ENCODE measurements at places on chromosomes 1 and 21. TPM values are rescaled to one million over a fixed set of nuclear protein-coding genes. Genes with fewer than 3 reads are reported as not detected.
A peak's percentile ranks its signal among the peaks of the same experiment; 100 is the strongest.

- H3K27ac ChIP-seq: no peak overlapping the region
- H3K36me3 ChIP-seq: no peaks in the 10 kb centered on the region
- H3K4me1 ChIP-seq: no peaks in the 10 kb centered on the region
- no peak overlapping the region for H3K4me3 ChIP-seq
- no peaks in the 10 kb centered on the region for H3K27me3 ChIP-seq
- no peak for DNase-seq
These were observed 10.6 kb upstream of the NUCKS1 start for GRCh38 chr1:205760606-205761005.

- H3K4me1 ChIP-seq: peaks cover 21% of the 10 kb centered on the region
- peak overlapping the region; percentile 81 for H3K4me3 ChIP-seq
- H3K36me3 ChIP-seq: no peaks in the 10 kb centered on the region
- H3K27ac ChIP-seq: peak overlapping the region; percentile 88
These were observed 1.2 kb upstream of the RWDD3 start for GRCh38 chr1:95232646-95233318.

GRCh38 chr1:26046246-26047095 is 553 bp upstream of the SLC30A2 start:
- no peaks in the 10 kb centered on the region for H3K36me3 ChIP-seq
- peak overlapping the region; percentile 53 for H3K4me3 ChIP-seq
- peak; percentile 87 for DNase-seq
- H3K27me3 ChIP-seq: no peaks in the 10 kb centered on the region

DNA sequence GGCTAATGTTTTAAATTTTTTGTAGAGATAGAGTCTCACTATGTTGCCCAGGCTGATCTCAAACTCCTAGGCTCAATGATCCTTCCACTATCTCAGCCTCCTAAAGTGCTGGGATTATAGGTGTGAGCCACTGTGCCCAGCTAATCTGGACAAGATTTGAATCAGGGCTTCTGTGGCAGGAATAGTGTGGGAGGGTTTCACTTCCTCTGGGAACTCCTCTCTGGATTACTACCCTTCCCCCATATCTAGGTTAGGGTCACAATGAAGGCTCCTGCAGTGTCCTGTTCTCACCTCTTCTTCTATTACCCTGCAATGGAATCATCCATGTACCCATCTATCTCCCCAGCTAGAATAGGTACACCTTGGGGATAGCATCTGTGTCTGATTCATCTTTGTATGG is 133.6 kb upstream of the RAB4A start:
- H3K36me3 ChIP-seq: no peaks in the 10 kb centered on the region
- H3K4me1 ChIP-seq: no peaks in the 10 kb centered on the region
- DNase-seq: no peak
- H3K27me3 ChIP-seq: no peaks in the 10 kb centered on the region
- no peak overlapping the region for H3K4me3 ChIP-seq

GRCh38 chr1:150579945-150580642 is 684 bp upstream of the MCL1 start:
- H3K36me3 ChIP-seq: peaks cover 10% of the 10 kb centered on the region
- peak overlapping the region; percentile 92 for H3K4me3 ChIP-seq
- H3K27ac ChIP-seq: peak overlapping the region; percentile 100
- DNase-seq: no peak
- no peaks in the 10 kb centered on the region for H3K27me3 ChIP-seq
- H3K4me1 ChIP-seq: peaks cover 10% of the 10 kb centered on the region

- no peaks in the 10 kb centered on the region for H3K36me3 ChIP-seq
- no peak overlapping the region for H3K27ac ChIP-seq
- no peak for DNase-seq
- H3K27me3 ChIP-seq: peaks cover 6% of the 10 kb centered on the region
These were observed 54.9 kb downstream of the KLHDC7A start for GRCh38 chr1:18535391-18536210.

DNA sequence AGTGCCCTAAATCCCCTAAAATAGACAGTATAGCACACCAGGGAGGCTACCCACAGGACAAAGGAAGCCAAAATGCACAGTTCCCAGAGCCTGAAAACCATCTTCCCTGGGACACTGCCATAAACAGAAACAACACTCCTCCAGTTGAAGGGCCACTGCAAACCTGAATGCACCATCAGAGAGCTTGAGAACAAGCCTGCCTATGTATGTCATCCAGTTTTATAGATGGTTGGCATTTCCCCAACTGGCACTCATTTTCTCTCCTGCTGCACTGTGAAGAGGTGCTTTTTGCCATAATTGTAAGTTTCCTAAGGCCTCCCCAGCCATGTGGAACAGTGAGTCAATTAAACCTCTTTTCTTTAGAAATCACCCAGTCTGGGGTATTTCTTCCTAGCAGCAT is 169.0 kb downstream of the AGBL4 start:
- no peak overlapping the region for H3K4me3 ChIP-seq
- H3K27ac ChIP-seq: no peak overlapping the region
- no peaks in the 10 kb centered on the region for H3K36me3 ChIP-seq
- no peaks in the 10 kb centered on the region for H3K27me3 ChIP-seq
- no peak for DNase-seq

DNA sequence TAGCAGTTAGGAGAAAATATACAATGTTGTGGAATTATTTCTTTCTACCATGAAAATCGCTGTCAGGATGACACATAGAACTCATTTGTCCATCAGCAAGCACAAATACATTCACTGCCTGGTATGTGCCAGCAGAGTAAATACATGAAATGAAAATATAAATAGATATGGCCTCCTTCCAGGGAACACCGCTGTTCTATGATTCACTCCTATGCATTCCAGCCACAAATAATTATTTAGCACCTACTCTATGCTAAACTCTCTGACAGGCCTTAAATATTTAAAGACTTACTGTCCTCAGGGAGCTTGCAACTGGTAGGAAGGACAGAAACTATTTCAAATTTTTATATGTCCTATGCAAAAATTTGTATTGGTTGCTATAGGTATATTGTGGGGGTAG is 975.0 kb upstream of the NCAM2 start:
- H3K4me1 ChIP-seq: no peaks in the 10 kb centered on the region
- no peak overlapping the region for H3K4me3 ChIP-seq
- H3K27me3 ChIP-seq: no peaks in the 10 kb centered on the region
- no peaks in the 10 kb centered on the region for H3K36me3 ChIP-seq
- no peak for DNase-seq

GBP5 gene
- total RNA-seq: 0.58 TPM

LEPR gene
- 3.1 TPM for total RNA-seq

GUCA2A gene
- not detected for total RNA-seq

All from psoas muscle (tissue), 8 donors.